ENCODE measurements at places on chromosomes 7 and 10.
A peak's percentile ranks its signal among the peaks of the same experiment; 100 is the strongest.

- H3K4me3 ChIP-seq: no peak overlapping the region
- DNase-seq: peak; percentile 16
- H3K27me3 ChIP-seq: no peaks in the 10 kb centered on the region
- no peaks in the 10 kb centered on the region for H3K4me1 ChIP-seq
Observed at GRCh38 chr7:151313857-151314256, 27.8 kb upstream of the NUB1 start.

DNA sequence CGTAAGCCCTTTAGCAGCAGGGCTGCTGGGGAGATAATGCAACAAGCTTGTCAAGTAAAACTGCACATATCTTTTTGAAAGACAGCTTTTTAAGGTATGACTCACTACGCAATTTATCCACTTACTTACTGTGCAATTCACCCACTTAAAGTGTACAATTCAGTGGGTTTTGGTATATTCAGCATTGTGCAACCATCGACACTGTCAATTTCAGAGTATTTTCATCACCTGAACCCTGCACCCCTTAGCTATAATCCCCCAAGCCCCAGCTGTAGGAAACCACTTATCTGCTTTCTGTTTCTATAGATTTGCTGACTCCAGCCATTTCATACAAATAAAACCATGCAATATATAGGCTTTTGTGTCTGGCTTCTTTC lies 168.0 kb downstream of the PTPN20 start:
- no peak overlapping the region for H3K27ac ChIP-seq
- H3K4me1 ChIP-seq: no peaks in the 10 kb centered on the region
- H3K36me3 ChIP-seq: no peaks in the 10 kb centered on the region
- DNase-seq: peak; percentile 6
- H3K4me3 ChIP-seq: no peak overlapping the region
- peaks cover 24% of the 10 kb centered on the region for H3K27me3 ChIP-seq

DNA sequence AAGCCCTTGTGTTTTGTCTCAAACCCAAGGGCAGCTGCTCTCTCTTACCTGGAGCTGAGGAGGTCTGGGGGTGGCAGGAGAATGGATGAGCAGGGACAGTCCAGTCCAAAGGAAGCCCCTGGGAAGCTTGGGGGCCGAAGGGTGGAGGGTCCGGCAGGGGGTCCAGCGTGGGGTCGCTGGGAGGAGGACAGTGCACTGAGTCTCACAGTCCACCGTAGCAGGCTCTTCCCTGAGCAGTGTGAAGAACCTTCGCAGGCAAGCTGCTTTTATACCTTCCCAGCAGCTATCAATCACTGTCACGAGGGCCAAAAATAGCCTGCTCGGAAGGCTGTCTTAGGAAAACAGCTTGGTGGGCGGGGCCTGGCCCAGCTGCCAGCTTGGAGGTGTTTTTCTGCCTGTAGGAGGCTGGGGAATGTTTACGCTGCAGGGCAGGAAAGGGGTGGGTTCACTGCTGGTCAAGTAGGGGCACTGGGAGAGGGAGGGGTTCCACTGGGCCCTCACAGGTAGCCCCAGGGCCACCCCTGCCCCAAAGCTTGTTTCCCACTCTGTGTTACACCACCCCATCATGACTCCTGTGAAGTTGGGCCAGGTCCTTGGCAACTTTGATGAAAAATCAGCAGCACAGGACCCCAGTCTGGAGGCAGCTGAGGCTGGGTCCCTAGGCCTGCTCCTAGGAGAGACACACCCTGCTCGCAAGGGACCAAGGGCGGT lies at the start of gene DEPP1:
Gene DEPP1 (minus strand): TSS at position 240 of the 711 bp plus-strand sequence. CDS start 779 bp downstream, outside the sequence.
- peak; percentile 97 for DNase-seq
- no peaks in the 10 kb centered on the region for H3K27me3 ChIP-seq
- H3K27ac ChIP-seq: peak within 1 kb of the TSS; percentile 86
- H3K36me3 ChIP-seq: peaks cover 12% of the 10 kb centered on the region

DNA sequence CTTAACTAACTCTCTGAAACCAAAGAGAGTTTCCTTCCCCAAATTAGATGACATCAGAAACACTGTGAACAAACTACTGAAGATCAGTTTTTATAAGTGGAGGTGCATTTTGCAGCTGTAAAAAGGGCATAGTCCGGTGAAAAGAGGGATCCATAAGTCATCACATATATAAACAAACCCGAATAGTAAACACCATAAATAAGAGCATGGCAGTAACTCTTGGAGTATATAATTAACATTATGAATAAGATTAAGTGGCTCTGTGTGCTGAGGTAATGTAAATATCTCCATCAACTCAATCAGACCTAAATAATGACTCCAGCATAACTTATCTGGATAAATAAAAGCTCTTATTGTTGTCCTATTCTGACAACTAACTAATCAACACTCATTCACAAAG lies 43.0 kb upstream of the SHTN1 start:
- no peak overlapping the region for H3K27ac ChIP-seq
- no peaks in the 10 kb centered on the region for H3K27me3 ChIP-seq
- no peak for DNase-seq
- H3K4me1 ChIP-seq: no peaks in the 10 kb centered on the region
- no peaks in the 10 kb centered on the region for H3K36me3 ChIP-seq

DNA sequence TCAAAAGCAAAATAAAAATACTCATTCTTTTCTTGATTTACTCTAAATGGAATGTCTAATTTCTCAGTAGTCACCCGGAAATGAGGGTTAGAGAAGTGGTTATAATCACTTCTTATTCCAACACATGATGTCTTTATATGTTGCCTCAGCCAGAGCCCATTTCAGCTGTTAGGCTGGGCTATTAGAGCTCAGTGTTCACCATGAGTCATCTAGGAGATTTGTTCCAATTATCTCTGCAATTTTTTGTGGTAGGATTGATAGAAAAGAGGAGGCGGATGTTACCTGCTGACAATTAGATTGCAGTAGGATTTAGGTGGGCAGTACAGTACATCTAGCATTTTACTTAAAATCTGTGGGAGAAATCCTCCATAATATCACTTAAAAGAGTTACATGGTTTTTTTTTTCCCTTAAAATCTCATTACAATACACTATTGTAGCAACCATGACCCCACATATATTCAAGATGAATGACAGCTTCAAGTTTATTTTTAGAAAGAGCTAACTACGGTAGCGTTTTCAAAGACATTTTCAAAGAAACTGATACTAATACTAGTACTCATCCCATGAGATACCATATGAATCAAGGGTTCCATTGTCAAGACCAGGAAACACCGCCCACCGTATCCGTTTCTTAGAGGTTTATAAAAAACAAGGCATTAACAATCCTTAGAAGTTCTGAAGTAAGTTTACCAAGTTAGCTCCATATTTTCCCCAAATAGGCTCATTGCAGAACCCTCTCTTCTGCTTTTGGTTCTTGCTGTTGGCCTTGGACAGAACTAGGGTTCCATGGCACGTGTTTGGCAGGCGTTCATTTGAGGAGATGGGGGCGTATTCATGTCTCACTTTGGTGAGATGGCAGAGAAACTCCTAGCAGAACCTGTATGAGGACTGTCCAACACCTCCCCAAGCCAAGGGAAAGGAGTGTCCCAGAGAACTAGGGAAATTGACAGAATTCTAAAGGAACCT lies 10.4 kb downstream of the CPA2 start:
- H3K27ac ChIP-seq: no peak overlapping the region
- H3K4me3 ChIP-seq: no peak overlapping the region
- H3K36me3 ChIP-seq: peaks cover 6% of the 10 kb centered on the region
- peak; percentile 60 for DNase-seq
- H3K27me3 ChIP-seq: no peaks in the 10 kb centered on the region
- H3K4me1 ChIP-seq: peaks cover 52% of the 10 kb centered on the region

DNA sequence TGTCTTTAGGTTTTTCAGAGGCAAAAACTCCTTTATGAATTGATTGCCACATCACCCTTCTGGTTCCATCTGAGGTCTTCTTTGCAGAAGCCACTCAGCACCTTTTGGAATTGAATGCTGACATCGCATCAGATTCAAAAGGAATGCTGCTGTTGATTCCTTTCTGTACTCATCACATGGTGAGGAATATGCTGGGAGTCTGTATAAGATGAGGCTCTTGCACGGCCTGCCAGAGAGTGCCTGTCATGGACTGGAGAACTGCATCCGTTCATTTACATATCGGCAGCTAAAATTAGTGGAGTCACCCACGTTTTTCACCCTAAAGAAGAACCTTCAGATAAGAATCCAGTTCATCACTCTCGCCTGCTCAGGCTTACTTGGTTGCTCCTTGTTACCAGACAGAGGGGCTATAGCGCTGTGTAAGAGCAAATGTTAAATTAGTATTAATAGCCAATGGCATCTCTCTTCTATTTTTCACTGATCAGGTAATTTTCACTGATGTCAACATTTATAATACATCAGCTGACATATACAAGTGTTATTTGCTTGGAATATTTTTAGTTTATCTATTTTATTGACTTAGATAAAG lies 14.3 kb downstream of the NRG3 start:
- no peaks in the 10 kb centered on the region for H3K36me3 ChIP-seq
- H3K27me3 ChIP-seq: no peaks in the 10 kb centered on the region
- H3K4me1 ChIP-seq: peaks cover 11% of the 10 kb centered on the region
- H3K4me3 ChIP-seq: no peak overlapping the region
- no peak for DNase-seq

DNA sequence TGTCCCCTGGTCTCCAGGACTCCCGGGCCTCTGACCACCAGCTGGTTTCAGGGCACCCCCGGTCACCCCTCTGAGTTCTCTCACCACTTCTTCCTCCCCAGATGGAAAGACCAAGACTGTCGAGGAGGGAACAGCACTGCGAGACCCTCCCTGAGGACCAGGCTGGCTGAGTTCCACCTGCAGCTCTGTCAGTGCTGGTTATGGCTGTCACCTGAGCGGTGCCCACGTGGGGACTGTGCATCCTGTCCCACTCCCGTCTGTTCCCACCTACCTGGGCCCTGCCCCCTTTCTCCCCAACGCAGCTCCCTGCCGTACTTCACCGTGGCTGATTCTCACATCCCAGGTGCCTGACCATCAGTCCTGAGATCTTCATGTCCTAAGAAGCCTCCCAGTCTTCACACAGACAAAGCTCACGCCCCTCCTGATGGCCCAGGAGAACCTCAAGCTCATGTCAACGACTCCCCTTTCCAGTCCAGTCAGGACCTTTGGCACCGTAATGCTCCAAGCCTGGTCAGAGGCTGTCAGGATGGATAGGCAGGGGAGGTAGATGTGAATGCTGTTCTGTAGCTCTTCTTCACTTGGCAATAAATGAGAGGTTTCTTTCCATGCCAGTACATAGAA lies 159.7 kb downstream of the USP6NL start:
- H3K4me1 ChIP-seq: no peaks in the 10 kb centered on the region
- H3K27me3 ChIP-seq: peaks cover 35% of the 10 kb centered on the region
- no peak for DNase-seq
- H3K36me3 ChIP-seq: no peaks in the 10 kb centered on the region
- no peak overlapping the region for H3K27ac ChIP-seq

DNA sequence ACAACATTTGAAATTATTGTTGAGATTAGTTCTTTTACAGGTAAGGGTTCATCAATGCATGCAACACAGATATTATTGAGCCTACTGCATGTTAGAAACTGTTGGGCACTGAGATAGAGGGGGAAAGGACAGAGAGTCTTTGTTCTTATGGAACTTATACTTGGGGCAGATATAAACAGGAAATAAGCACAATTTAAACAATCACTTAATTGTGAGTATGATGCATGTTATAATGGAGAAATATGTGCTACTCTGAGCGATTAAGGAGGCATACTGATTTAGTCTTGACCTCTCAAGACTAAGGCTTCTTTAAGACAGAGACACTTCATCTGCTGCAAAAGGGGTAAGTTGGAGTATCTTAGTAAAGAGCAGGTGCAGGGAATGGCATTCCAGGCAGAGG lies 593.3 kb downstream of the CCSER2 start:
- DNase-seq: no peak
- H3K4me3 ChIP-seq: no peak overlapping the region
- no peaks in the 10 kb centered on the region for H3K27me3 ChIP-seq
- no peak overlapping the region for H3K27ac ChIP-seq
- no peaks in the 10 kb centered on the region for H3K4me1 ChIP-seq

DNA sequence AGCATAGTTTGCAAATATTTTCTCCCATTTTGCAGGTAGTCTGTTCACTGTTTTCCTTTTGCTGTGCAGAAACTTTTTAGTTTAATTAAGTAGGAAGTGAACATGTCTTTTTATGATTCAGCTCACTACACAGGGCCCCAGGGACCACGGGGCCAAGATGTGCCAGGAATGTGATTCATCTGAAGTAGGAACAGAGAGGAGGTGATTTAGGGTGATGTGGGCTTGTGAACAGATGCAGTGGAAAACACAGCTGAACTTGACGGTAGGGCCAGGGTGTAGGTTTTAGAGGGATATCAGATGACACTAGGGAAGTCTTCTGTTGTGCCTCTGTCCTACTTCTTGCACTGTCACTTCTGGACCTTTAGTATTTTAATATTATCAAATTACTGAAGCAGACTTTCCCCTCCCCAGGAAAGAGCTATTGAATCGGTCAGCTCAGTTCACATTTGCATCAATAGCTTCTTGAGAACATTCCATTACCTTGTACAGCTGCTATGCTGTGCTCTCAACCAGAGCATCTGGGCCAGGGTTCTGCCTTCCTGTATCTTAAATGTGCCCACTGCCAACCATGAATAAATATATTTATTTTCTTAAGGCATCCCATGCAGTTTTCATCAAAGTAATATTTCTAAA lies 96.9 kb downstream of the OSBPL3 start:
- no peaks in the 10 kb centered on the region for H3K27me3 ChIP-seq
- no peak overlapping the region for H3K4me3 ChIP-seq
- peaks cover 11% of the 10 kb centered on the region for H3K4me1 ChIP-seq
- H3K27ac ChIP-seq: peak overlapping the region; percentile 3
- peak; percentile 73 for DNase-seq

DNA sequence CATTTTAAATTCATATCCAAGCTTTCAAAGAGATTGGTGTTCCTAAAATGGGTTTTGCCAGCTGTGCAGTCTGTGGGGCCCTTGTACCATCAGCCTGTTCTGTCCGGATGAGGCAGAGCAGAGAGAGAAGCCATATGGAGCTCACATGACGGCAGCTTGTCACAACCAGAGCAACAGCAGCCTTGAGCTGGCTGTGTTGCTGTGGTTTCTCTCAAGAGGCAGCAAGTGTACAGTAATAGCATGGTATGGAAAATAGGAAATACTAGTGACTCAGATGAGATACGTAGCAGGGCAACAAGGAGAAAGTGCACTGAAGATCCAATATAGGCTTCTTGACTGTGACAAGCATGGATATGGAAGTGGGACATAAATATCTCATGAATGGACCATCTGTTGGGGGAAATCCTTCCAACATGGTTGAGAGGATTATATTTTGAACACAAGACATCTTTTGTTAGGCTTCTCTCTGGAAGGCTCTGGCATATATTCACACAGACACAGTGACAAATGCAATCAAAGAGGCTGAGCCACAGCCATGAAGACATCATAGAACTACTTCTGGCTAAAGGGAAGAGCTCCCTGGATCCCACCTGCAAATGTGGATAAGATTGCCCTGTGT lies 251.0 kb upstream of the TAC1 start:
- peaks cover 19% of the 10 kb centered on the region for H3K27me3 ChIP-seq
- H3K36me3 ChIP-seq: no peaks in the 10 kb centered on the region
- no peak overlapping the region for H3K4me3 ChIP-seq

DNA sequence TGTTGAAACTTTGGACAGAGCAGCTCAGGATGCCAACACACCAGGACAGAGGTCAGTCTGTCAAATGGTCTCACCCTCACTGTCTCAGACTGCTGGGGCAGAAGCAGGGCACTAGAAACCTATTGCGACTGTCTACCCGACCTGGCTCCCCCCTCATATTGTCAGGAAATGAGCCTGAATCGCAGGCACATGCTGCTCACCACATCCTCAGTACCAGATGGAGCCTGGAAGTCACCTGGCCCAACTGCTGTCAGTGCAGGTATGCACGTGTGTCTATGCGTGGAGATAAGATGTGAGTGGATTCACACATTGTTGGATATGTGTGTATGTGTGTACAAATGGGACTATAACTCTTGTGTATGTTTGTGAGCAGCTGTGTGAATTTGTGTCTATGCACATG lies 3.2 kb upstream of the CDHR1 start:
- H3K27me3 ChIP-seq: peaks cover 7% of the 10 kb centered on the region
- no peak overlapping the region for H3K27ac ChIP-seq
- H3K4me1 ChIP-seq: peaks cover 7% of the 10 kb centered on the region
- H3K4me3 ChIP-seq: no peak overlapping the region
- H3K36me3 ChIP-seq: no peaks in the 10 kb centered on the region
